ENCODE measurements at places on chromosomes 3 and 15.

GRCh38 chr3:65632414-65632813 lies 406.3 kb downstream of the MAGI1 start:
- no peak overlapping the region for H3K4me3 ChIP-seq
- DNase-seq = no peak
- H3K27ac ChIP-seq = no peak overlapping the region
- no peaks in the 10 kb centered on the region for H3K27me3 ChIP-seq

GRCh38 chr15:97953748-97954147 lies 6.8 kb upstream of the ARRDC4 start:
- no peak overlapping the region for H3K4me3 ChIP-seq
- H3K4me1 ChIP-seq = no peaks in the 10 kb centered on the region
- H3K36me3 ChIP-seq = no peaks in the 10 kb centered on the region
- H3K27ac ChIP-seq = no peak overlapping the region
- H3K27me3 ChIP-seq = no peaks in the 10 kb centered on the region

- H3K27ac ChIP-seq = no peak overlapping the region
- H3K4me1 ChIP-seq = no peaks in the 10 kb centered on the region
- H3K36me3 ChIP-seq = no peaks in the 10 kb centered on the region
- no peaks in the 10 kb centered on the region for H3K27me3 ChIP-seq
Measured at GRCh38 chr15:76070192-76070591, 10.4 kb downstream of the TMEM266 start.

GRCh38 chr15:90022905-90023700 lies 22.0 kb downstream of the ZNF710 start:
- DNase-seq = no peak
- H3K36me3 ChIP-seq = no peaks in the 10 kb centered on the region
- no peak overlapping the region for H3K4me3 ChIP-seq
- H3K27me3 ChIP-seq = no peaks in the 10 kb centered on the region
- H3K4me1 ChIP-seq = no peaks in the 10 kb centered on the region

- no peaks in the 10 kb centered on the region for H3K4me1 ChIP-seq
- H3K36me3 ChIP-seq = no peaks in the 10 kb centered on the region
- H3K27me3 ChIP-seq = no peaks in the 10 kb centered on the region
- H3K4me3 ChIP-seq = no peak overlapping the region
- no peak overlapping the region for H3K27ac ChIP-seq
Measured at GRCh38 chr3:8816106-8816505, 46.7 kb upstream of the OXTR start.

GRCh38 chr3:129612534-129613366 lies 6.3 kb upstream of the PLXND1 start:
- H3K4me1 ChIP-seq = no peaks in the 10 kb centered on the region
- no peaks in the 10 kb centered on the region for H3K36me3 ChIP-seq
- no peak overlapping the region for H3K27ac ChIP-seq
- H3K4me3 ChIP-seq = no peak overlapping the region
- no peaks in the 10 kb centered on the region for H3K27me3 ChIP-seq
- DNase-seq = no peak

- no peak overlapping the region for H3K27ac ChIP-seq
- no peak for DNase-seq
- H3K4me1 ChIP-seq = no peaks in the 10 kb centered on the region
- H3K36me3 ChIP-seq = no peaks in the 10 kb centered on the region
- H3K4me3 ChIP-seq = no peak overlapping the region
- H3K27me3 ChIP-seq = no peaks in the 10 kb centered on the region
Measured at GRCh38 chr3:190017521-190018288, 103.0 kb downstream of the P3H2 start.

DNA sequence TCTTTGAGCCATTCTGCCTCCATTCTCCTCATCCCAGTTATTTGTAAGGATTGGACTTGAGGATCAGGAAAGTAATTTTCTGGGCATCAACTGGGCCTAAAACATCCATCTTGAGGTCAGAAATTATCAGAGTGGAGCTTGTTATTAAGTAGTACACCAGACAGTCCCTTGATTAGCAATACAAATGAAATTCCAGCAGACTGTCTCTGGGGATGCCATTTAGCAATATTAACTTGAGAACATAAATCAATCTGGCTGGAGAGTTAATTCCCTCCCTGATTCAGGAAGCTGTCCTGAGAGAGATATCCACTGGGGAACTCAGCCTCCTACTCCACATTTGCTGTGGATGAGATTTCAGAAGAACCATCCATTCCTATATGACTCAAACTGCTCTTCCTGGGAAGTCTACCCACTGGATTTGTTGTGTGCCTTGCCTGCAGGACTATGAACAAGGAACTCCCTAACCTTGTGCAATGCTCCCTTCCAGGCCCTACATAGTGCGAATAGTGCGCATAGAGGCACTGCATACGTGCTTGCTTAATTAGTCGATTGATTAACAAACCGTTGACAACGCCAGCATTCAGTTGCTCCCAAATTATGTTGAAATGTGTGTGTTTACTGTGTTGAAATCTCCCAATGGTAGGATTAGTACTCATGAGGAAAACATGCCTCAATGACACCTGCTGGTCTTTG lies 36.1 kb upstream of the MTMR14 start:
- H3K36me3 ChIP-seq = no peaks in the 10 kb centered on the region
- no peaks in the 10 kb centered on the region for H3K4me1 ChIP-seq
- no peak overlapping the region for H3K27ac ChIP-seq
- H3K4me3 ChIP-seq = no peak overlapping the region
- H3K27me3 ChIP-seq = no peaks in the 10 kb centered on the region

GRCh38 chr3:184039414-184039813 lies 7.9 kb downstream of the HTR3D start:
- no peaks in the 10 kb centered on the region for H3K4me1 ChIP-seq
- no peaks in the 10 kb centered on the region for H3K36me3 ChIP-seq
- H3K27me3 ChIP-seq = no peaks in the 10 kb centered on the region
- DNase-seq = no peak
- no peak overlapping the region for H3K4me3 ChIP-seq

GRCh38 chr15:101023501-101024072 lies 104.4 kb downstream of the LRRK1 start:
- H3K36me3 ChIP-seq = no peaks in the 10 kb centered on the region
- H3K27me3 ChIP-seq = no peaks in the 10 kb centered on the region
- H3K4me1 ChIP-seq = no peaks in the 10 kb centered on the region
- no peak overlapping the region for H3K27ac ChIP-seq
- DNase-seq = no peak

- no peaks in the 10 kb centered on the region for H3K4me1 ChIP-seq
- H3K27ac ChIP-seq = no peak overlapping the region
- H3K4me3 ChIP-seq = no peak overlapping the region
- H3K36me3 ChIP-seq = no peaks in the 10 kb centered on the region
- no peaks in the 10 kb centered on the region for H3K27me3 ChIP-seq
- no peak for DNase-seq
Measured at GRCh38 chr3:183485093-183485492, 56.7 kb upstream of the MCF2L2 start.

DNA sequence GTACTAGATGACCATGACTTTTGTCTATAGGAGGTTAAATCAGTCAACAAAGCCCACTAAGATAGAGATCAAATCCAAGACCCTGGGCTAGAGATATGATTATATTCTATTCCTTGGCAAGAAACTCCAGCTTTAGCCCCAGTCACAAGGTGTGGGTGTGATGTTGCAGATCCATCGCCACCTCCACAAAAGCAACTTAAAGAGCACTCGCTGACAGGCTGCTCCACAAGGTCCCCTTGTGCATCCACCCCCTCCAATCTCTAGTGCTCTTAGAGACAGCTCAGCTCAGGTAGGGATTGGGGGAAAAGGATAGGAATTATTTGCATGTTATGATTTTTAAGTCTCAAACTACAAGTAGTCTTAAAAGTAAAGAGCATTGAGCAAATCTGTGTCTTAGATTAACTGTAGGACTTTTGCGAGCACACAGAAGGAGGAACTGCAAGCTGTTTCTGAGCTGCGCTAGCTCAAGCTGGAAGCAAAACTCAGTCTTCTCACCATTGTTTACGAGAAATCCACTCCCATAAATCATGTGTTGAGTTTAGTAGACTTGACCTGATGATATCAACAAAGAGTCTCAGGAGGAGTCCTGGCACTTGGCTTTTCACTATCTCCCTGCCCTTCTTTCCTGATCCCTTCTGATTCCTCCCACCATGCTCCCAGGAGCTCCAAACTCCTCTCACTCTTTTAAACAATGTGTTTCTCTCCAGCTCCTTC lies 177.6 kb downstream of the STAC start:
- no peak for DNase-seq
- H3K36me3 ChIP-seq = no peaks in the 10 kb centered on the region
- no peak overlapping the region for H3K27ac ChIP-seq
- H3K27me3 ChIP-seq = no peaks in the 10 kb centered on the region
- no peaks in the 10 kb centered on the region for H3K4me1 ChIP-seq

GRCh38 chr15:26615188-26615926 lies 157.5 kb downstream of the GABRB3 start:
- no peak overlapping the region for H3K4me3 ChIP-seq
- no peak for DNase-seq

DNA sequence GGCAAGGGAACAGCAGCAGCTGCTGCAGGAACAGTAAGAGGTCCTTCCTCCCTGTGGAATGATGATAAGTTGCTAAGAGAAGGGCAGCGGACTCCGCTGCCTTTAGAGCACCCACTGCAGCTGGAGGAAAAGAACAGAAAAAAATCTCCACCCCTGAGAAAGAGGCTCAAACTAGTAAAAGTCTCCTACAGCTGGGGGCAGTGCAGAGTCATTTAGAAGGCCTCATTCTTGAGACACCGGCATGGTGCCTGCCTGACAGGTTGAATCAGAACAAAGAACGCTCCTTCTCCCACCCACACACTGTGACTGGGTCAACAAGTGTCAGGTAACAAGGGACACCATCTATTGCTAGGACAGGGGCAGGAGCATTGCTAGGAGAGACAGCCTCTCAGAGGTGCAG lies 188.4 kb downstream of the ABHD5 start:
- H3K4me1 ChIP-seq = no peaks in the 10 kb centered on the region
- H3K4me3 ChIP-seq = no peak overlapping the region
- no peak overlapping the region for H3K27ac ChIP-seq
- DNase-seq = no peak
- H3K36me3 ChIP-seq = no peaks in the 10 kb centered on the region

DNA sequence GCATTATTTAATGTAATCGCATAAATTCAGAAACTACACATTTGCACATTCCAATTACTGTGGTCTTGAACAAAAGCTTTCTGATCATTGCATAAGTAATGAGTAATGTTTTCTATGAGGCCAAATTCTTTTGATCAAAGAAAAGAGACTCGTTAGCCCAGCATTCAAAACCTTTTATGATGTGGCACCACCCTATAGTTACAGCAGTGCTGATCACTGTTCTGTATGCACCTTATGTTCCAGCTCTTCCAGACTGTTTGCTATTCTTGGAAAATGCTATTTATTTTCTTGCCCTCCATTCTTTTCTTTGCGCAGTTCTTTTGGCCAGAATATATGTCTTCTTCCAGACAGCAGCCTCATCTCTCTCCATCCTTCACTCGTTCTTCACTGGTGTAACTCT lies 42.3 kb downstream of the MAP3K13 start:
- H3K4me1 ChIP-seq = no peaks in the 10 kb centered on the region
- no peaks in the 10 kb centered on the region for H3K36me3 ChIP-seq
- H3K27ac ChIP-seq = no peak overlapping the region
- DNase-seq = no peak

DNA sequence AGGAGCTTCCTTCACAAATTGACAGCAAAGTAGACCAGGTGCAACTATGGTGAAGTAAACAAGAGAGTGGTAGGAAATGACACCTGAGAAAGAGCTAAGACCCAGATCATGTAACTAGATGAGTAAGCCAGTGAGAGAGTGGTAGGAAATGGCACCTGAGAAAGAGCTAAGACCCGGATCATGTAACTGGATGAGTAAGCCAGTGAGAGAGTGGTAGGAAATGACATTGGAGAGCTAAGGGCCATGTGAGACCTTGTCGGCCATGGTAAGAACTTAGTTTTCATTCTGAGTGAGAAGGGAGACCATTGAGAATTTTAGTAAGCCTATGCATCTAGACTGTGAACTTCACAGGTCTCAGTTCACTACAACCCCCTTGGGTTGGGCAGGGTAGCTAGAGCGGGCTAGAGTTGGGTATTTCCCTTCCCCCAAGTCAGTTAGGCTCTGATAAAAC lies 5.4 kb upstream of the SENP7 start:
- H3K36me3 ChIP-seq = no peaks in the 10 kb centered on the region
- peaks cover 54% of the 10 kb centered on the region for H3K4me1 ChIP-seq
- H3K27ac ChIP-seq = peak overlapping the region; percentile 77

GRCh38 chr3:119240101-119240590 lies 532 bp downstream of the B4GALT4 start:
- DNase-seq = no peak
- no peaks in the 10 kb centered on the region for H3K27me3 ChIP-seq
- H3K4me1 ChIP-seq = peaks cover 27% of the 10 kb centered on the region
- H3K4me3 ChIP-seq = peak overlapping the region; percentile 71
- H3K27ac ChIP-seq = peak overlapping the region; percentile 90
- no peaks in the 10 kb centered on the region for H3K36me3 ChIP-seq

- H3K4me1 ChIP-seq = no peaks in the 10 kb centered on the region
- no peak overlapping the region for H3K27ac ChIP-seq
- H3K36me3 ChIP-seq = no peaks in the 10 kb centered on the region
- peak; percentile 28 for DNase-seq
Measured at GRCh38 chr3:27758083-27758482, 36.0 kb upstream of the EOMES start.

DNA sequence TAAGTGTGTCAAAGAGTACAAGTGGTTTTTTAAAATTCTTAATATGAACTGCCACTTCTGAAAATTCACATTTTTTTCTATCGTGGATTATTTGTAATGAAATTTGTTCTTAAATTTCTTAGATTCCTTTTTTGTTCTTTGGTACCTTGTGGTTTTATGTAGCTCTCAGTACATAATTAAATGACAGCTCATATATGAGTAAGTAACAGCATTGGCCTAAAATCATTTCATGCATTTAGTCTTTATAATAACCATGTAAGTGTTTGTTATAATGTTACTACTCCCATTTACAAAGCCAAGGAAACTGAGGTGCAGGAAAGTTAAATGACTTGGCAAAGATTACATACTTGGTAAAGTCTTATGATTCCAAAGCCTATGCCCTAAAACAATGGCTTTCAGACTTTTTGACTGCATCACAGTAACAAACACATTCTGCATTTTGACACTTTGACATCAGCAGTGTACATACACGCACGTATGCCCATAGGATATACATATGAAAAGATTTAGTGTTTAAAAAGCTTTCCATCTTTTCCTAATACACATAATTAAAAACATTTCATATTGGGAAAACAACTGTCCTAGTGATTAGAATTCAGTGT lies 14.9 kb downstream of the SPRED1 start:
- no peak overlapping the region for H3K4me3 ChIP-seq
- H3K27ac ChIP-seq = no peak overlapping the region
- no peak for DNase-seq
